ENCODE measurements at places on chromosomes 3 and 15. TPM values are rescaled to one million over a fixed set of nuclear protein-coding genes. Genes with fewer than 3 reads are reported as not detected.

- H3K4me1 ChIP-seq: no peaks in the 10 kb centered on the region
- H3K36me3 ChIP-seq: no peaks in the 10 kb centered on the region
- no peak overlapping the region for H3K4me3 ChIP-seq
- H3K27me3 ChIP-seq: no peaks in the 10 kb centered on the region
- no peak overlapping the region for H3K27ac ChIP-seq
Measured at GRCh38 chr3:58612830-58613229, 35.6 kb upstream of the FAM107A start.

GRCh38 chr3:103470498-103470897, 1035.7 kb downstream of the ZPLD1 start:
- no peaks in the 10 kb centered on the region for H3K27me3 ChIP-seq
- H3K4me1 ChIP-seq: no peaks in the 10 kb centered on the region
- no peak overlapping the region for H3K27ac ChIP-seq

DNA sequence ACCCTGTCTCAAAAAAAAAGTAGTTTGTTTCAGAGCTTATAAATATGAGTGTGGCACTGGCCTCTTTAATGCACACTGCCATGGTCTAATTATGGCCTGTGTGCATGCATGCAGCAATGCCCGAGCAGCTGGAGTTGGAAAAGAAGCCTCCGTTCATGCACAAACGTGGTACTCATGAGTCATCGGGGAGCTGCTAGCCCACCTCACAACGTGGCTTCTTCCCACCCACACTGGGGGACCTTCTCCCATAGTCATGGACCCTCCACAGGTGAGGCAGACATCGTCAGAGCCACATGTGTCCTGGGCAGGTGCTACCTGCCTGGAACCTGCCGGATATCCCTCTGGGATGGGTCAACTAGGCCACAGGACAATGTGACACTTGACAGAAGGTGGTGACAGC, 66.7 kb downstream of the ATP10A start:
- no peak for DNase-seq
- peaks cover 60% of the 10 kb centered on the region for H3K4me1 ChIP-seq
- no peak overlapping the region for H3K4me3 ChIP-seq

- no peaks in the 10 kb centered on the region for H3K36me3 ChIP-seq
- H3K4me1 ChIP-seq: no peaks in the 10 kb centered on the region
- no peak overlapping the region for H3K4me3 ChIP-seq
- DNase-seq: no peak
- H3K27me3 ChIP-seq: no peaks in the 10 kb centered on the region
- no peak overlapping the region for H3K27ac ChIP-seq
Measured at GRCh38 chr3:118900737-118901525, 133.7 kb downstream of the IGSF11 start.

GRCh38 chr3:189490749-189491148, 140.4 kb upstream of the TP63 start:
- no peak overlapping the region for H3K4me3 ChIP-seq
- H3K36me3 ChIP-seq: no peaks in the 10 kb centered on the region
- H3K27ac ChIP-seq: no peak overlapping the region
- no peaks in the 10 kb centered on the region for H3K27me3 ChIP-seq
- DNase-seq: no peak

DNA sequence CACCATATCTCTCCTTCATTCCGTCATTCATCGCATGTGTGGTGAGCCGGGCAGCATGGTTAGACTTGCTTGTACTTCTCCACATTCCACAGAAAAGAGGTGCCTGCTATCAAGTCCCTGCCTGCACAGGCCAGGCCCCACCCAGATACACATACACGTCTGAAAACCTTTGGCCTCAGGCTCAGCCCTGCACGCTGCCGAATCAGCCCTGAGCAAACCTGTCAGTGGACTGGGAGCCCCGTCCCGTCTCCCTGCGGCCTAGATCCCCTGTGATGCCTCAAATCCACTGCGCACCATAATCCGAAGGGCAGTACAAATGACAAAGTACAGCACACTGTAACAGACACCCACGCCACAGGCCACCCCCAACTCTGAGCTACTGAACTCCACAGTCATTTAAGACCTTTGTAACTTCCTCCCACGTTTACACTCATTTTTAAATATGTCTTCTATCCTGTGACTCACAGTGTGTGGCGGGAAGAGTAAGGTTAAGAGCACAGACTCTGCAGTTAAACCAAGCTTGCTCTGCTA, 67.1 kb downstream of the MB21D2 start:
- no peak for DNase-seq
- no peak overlapping the region for H3K27ac ChIP-seq
- no peaks in the 10 kb centered on the region for H3K27me3 ChIP-seq
- peaks cover 4% of the 10 kb centered on the region for H3K4me1 ChIP-seq
- H3K4me3 ChIP-seq: no peak overlapping the region
- no peaks in the 10 kb centered on the region for H3K36me3 ChIP-seq

DNA sequence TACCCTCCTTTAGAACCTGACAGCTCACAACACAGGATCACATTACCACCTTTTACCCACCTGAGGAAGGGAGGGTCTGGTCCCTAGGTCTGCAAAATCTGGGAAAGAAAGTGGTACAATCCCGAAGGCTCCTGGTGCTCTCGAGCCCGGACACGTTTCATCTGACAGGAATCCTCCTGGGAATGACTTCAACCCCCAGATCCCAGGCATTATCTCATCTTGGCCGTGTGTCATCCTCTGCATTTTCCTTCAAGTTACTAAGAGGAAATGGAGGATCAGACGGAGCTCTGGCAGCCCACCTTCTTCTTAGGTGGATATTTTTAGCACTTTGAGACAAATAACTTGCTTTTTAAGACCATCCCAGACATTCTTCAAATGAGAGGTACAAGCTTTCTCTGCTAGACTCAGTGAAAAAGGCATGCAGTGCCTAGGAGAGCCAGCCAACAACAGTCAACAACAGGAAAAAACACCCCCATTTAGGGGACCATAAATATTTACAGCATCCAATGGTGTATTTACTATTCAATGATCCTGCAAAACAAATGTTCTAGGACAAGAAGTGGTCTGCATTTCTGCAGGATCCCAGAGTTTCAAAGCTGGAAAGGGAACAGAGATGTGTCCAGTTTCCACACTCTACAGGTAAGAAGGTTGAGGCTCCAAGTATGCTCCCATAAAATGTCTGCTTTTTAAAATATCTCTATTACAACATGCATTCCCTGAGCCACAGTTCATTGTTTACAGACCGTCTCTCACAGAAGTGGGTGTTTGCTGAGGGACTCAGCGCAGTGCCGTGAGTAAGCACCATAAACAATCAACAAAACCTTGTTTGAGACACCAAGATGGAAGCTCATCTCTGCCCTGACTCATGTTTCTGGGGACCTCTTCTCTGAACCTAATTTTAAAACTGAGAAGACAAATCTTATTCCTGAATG, 38.3 kb upstream of the ARHGEF3 start:
- H3K27ac ChIP-seq: no peak overlapping the region
- no peak for DNase-seq
- no peaks in the 10 kb centered on the region for H3K36me3 ChIP-seq
- no peak overlapping the region for H3K4me3 ChIP-seq

GRCh38 chr15:72155003-72155621, 36.9 kb downstream of the SENP8 start:
- H3K4me3 ChIP-seq: no peak overlapping the region
- no peaks in the 10 kb centered on the region for H3K27me3 ChIP-seq
- H3K36me3 ChIP-seq: no peaks in the 10 kb centered on the region
- no peak for DNase-seq
- no peak overlapping the region for H3K27ac ChIP-seq

- peaks cover 4% of the 10 kb centered on the region for H3K36me3 ChIP-seq
- no peaks in the 10 kb centered on the region for H3K27me3 ChIP-seq
- H3K27ac ChIP-seq: no peak overlapping the region
- H3K4me1 ChIP-seq: peaks cover 17% of the 10 kb centered on the region
- H3K4me3 ChIP-seq: no peak overlapping the region
Measured at GRCh38 chr3:52303811-52304210, 12.3 kb upstream of the DNAH1 start.

- H3K27ac ChIP-seq: no peak overlapping the region
- H3K27me3 ChIP-seq: no peaks in the 10 kb centered on the region
- no peak overlapping the region for H3K4me3 ChIP-seq
- no peak for DNase-seq
Measured at GRCh38 chr15:99764522-99764921, 31.3 kb upstream of the LYSMD4 start.

DNA sequence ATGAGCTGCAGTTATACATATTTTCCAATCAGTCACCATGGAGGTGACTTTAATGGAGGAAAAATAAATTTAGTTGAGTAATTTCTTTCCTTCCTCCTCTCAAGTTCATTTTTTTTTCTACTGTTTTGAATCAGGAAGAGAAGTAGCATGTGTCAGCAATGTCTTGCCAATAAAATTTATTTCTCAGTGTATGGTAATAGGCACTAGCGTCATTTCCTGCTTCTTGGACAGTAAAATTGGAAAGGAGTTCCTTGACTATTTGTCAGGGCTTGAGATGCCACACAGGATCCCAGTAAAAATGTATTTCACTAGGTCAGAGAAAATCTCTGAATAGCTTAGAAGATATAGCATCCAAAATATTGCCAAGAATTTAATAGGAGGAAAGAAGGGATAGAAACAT, 605.9 kb downstream of the ROBO1 start:
- DNase-seq: no peak
- H3K4me3 ChIP-seq: no peak overlapping the region
- H3K27me3 ChIP-seq: no peaks in the 10 kb centered on the region
- H3K36me3 ChIP-seq: no peaks in the 10 kb centered on the region

DNA sequence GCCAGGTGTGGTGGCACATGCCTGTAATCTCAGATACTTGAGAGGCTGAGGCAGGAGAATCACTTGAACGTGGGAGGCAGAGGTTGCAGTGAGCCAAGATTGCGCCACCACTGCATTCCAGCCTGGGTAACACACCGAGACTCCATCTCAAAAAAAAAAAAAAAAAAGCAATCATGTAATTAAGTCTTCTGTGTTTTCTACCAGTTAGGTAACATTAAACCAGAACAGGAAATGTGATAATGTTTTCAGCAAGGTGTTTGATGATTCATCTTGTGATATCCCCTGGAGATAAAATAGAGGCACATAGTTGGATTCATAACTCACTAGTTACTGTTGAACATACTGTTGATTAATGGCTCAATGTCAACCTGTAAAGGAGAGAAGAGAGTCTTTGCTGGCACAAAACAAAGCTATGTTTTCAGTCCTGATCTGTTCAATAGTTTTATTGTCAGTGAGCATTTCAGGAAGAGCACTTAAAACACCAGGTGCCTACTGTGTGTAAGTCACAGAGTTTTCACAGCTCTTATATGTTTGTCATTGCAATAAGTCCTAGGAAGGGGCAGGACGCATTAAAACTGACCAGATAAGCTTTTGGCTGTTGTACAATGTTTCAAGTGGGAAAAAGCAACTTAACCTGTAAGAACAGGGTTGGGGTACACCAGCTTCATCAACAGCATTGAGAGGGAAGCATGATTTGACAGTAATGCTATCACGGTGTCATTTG, 19.5 kb downstream of the DNAJB11 start:
- no peak overlapping the region for H3K27ac ChIP-seq
- no peak for DNase-seq
- no peaks in the 10 kb centered on the region for H3K27me3 ChIP-seq
- peaks cover 12% of the 10 kb centered on the region for H3K36me3 ChIP-seq

The KLHL6 gene
- 23.9 TPM for total RNA-seq
